Stimulated activated CD8-positive, alpha-beta memory T cell treated with anti-CD3 and anti-CD28 coated beads, Interleukin-4, amount 100 ng/mL, for 4 hours (primary cell): ENCODE measurements at places on chromosomes 13 and 19.

DNA sequence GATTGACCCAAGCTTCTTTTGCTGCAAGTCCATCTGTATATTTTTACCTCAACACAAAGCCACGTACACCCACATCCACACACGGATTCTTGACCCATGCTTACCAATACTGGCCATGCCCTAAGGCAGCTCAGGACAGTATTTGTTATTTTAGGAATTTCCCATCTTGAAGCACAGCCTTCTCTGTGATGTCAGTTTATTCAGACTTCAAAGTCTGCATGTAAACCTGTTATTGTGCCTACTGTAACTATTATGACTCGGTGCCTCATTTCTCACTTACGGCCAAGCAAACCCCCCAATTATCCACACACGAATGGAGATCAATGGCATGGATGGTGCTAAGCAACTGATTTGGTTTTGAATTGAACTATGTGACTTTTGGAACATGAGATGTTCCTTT, 17.5 kb downstream of the CLDN10 start:
- no peak for DNase-seq

DNA sequence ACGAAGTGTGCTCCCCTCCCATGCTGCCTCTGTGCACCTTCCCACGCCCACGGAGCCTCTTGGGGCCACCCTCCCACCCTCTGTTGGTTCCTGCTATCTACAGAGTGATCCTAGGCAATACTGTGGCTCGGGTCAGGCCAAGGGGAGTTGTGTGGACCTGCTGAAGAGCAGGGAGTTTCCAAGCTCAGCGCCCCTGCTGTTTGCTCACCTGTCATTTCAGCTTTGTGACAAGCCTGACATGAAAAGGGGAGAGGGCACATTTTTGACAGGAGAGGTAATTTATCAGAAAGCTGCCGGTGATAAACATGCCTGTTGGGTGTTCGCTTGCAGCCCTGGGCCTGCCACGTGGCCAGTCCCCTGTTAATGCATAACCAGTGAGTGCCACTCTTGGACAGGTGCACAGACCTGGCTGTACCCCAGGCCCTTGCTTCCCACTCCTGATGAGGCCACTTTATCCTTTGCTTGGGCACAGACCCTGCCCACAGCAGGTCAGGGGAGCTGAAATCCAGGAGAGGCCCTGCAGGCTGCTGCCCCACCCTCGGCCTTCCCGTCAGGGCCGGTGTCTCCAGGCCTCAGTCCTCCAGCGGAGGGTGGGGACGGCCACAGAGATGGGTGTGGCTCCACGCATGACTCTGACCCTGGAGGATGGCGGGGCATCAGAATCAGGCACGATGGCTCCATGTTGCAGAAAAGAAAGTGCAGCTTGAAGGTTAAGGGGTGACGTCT, 201.5 kb upstream of the GPR12 start:
- DNase-seq: no peak

GRCh38 chr19:34461375-34462100, 20.0 kb upstream of the WTIP start:
- no peak for DNase-seq

DNA sequence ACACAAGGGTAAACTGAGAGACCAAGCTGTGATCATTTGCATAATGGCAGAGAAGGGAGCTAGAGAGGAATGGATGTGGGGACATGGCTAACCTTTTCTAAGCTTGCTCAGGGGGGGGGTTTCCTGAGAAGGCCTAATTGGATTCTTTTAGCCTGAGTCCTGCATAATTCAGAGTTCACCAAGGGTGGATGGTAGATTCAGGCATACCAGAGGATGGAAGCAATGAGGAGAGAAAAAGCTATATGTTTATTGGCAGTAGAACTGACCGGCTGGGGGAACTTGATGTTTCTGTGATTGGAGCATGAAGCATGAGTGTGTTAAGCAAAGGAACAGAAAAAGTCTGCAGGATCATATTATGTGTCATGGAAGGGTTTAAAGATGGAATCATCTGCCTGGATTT, 65.9 kb upstream of the KLF12 start:
- DNase-seq: no peak
